ENCODE measurements at places on chromosomes 7 and 10. TPM values are rescaled to one million over a fixed set of nuclear protein-coding genes. Genes with fewer than 3 reads are reported as not detected.

DNA sequence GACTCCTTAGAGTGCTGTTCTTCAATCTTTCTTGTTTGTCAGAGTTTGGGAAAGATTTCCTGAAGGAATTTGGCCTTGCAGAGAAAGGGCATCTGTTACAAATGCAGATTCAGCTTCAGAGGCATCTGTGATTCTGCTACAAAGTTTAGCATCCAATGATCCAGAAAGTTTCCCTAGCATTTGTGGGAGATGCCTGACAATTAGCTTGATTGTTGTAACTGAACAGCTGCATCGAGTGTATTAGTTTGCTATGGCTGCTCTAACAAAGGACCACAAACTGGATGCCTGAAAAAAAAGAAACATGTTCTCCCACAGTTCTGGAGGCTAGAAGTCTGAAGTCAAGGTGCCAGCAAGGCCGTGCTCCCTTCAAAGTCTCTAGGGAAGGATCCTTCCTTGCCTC, 365.1 kb downstream of the GRID1 start:
- no peak for DNase-seq

OLAH gene
- not detected for total RNA-seq

VKORC1L1 gene
- total RNA-seq: 27.0 TPM

POMZP3 gene
- 16.2 TPM for total RNA-seq

ZPBP gene
- not detected for total RNA-seq

GLI3 gene
- total RNA-seq: 8.9 TPM

DNA sequence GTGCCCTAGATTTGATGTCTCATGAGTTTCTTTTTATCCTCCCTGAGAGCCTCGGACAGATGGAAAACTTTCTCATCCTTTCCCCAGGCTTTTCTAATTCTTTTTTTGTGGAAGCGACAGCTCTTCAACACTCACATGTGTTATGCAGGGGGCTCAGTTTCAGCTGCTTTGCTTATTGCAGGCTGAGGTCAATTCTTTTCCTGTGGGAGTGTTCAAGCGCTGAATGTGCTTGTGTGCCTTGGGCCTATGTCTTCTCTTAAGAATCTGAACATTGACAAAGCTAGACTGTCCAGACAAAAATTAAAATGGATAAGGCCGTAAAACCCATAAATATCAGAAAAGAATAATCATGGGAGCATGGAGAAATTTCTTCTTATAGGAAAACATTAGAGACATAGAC, 125.2 kb upstream of the STEAP4 start:
- peak; percentile 69 for DNase-seq

MYO3A gene
- not detected for total RNA-seq

CDH23 gene
- total RNA-seq: 0.18 TPM

GRCh38 chr7:28452681-28453080, 40.4 kb downstream of the CREB5 start:
- DNase-seq: no peak

DNA sequence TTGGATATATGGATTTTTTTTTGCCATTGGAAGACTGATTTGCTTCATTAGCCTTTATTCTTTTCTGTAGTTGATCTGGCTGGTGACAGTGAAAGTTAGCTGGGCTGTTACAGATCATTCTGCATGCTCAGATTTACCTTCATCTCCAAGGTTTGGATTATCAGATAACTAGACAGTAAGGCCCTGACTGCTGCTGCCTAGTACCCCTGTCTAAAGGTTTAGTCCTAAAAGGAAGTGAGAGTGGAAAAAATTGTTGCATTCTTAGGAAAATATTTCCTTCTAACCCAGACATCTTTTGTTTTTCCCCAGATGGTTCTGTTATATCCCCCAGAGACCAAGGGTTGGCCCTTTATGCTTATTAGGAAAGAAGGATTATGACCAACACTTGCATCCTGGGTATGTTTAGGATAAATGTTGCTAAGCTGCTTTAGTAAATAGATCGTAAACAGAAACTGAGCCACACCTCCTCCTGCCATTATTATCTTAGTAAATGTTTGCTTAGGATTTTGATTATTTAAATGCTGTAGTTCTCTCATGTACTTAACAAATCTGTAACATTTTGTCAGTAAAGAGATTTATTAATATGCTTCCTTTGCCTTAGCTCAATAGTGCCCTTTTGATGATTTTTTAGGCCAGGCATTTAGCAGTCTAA, 44.4 kb downstream of the MCU start:
- DNase-seq: peak; percentile 9

DNA sequence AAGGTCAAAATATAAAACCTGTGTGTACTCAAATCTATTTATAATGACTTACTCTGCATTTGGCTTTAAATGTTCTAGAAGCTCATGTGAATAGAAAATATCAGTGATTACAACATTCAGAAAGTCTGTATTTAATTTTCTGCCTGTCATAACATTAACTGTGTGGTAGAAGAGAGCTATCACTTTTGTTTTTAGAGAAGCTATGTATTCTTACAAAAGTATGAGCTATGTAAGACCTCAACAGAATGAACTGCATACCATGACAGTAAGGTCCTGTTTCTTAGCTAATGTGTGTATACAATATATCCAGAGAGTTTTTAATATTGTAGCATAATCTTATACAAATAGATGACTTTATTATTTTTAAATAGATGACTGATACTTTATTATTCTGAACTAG, 61.5 kb downstream of the PTN start:
- no peak for DNase-seq

RET gene
- total RNA-seq: not detected
